ENCODE measurements at places on chromosomes 16 and 17.

DNA sequence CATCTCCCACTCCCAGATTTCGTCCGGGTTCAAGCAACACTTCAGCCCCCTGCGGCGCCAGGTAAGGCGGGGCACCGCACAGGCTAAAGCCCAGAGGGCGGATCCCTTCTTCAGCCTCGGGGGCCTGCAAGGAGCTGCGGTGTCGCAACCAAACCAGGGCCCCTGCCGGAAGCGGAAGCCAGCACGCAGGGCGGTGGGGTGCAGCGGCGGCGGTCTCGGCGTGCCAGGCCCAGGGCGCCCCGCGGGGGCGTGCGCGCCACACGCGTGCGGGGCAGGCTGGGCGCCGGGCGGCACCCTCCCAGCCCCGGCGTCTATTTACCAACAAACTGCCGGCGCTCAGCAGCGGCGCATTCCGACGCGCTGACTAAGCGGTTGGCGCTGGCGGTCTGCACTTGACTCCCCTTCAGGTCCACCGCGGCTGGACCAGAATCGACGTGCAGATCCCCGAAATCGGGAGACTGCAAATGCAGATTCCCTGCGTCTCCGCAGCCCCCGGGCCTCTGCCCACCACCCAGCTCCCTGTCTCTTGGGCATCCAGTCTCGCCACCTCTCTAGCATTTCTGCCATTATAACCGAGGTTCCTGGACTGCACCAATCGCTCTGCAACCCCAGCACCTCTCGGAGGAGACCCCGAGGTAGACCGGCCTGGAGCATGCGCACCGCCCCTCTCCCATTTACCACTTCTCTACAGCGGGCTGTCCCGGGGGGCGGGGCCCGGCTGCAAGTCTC, 421 bp upstream of the DLX4 start:
- DNase-seq, result peak; percentile 88

- no peak for DNase-seq
These were observed 4.6 kb downstream of the SMCR8 start for GRCh38 chr17:18319604-18320256.

GRCh38 chr16:55146966-55147365, 177.0 kb upstream of the IRX6 start:
- DNase-seq, result no peak

- no peak for DNase-seq
These were observed 9.4 kb upstream of the PHOSPHO1 start for GRCh38 chr17:49239963-49240362.

DNA sequence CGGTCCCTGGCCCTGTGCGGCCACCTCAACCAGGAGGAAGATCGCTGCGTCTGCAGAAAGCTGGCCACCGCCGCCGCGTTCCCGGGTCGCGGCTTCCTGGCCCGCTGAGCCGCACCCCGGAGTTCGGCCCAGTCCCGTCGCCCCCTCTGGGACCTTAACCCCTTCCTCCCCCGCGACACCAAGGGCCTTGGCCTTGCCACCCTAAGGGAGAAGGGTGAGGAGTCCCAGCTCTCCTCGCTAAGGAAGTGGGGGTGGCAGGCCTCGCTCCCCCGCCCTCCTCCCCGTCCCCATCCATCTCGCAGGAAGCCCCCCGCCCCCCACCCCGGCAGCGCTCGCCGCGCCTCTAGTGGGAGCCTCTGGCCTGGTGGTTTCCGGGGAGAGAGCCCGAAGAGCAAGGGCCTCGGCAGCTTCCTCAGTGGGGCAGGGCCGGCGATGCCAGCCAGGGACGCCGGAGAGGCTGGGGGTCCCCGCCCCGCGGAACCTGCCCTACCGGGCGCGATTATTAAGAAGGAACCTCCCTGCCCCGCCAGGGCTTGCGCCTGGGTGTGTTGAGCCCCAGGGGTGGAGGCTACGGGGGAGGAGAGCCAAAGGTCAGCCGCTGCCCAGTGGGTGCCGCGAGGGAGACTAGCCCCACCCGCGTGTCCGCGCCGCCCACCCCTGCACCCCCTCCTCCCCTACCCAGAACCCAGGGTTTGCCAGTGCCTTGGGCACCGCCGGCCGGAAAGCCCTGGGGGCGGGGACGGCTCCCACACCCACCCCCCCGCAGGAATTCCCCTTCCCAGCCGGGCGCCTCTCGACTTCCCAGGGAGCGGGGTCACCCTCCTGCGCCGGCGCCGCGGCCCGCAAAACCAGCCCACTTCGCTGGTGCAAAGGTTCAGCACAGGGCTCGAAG, 6.8 kb downstream of the CBX4 start:
- DNase-seq, result no peak

DNA sequence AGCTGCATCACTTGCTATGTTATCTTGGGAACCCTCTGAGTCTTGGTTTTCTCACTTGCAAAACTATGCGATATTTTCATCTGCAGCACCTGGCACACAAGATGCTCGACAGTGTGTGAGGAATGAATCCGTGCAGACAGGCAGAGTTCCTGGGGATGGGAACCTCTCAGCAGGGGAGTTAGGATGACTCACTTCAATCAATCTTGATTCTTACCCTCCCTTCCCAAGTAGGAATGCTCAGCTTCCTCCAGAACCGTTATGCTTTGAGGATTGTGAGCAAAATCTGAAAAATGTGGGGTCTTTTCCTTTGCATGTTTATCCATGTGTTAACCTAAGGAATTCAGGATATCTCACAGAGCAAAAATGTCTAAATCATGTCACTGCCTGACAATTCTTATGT, 68.9 kb upstream of the HNF1B start:
- no peak for DNase-seq

GRCh38 chr17:45867171-45867570, 22.5 kb downstream of the SPPL2C start:
- no peak for DNase-seq

GRCh38 chr17:20133517-20133916, 124.4 kb downstream of the SPECC1 start:
- no peak for DNase-seq

- DNase-seq, result no peak
These were observed 67.4 kb downstream of the CRISPLD2 start for GRCh38 chr16:84887207-84887606.

GRCh38 chr17:67053438-67054000, 9.2 kb downstream of the CACNG1 start:
- DNase-seq, result no peak

DNA sequence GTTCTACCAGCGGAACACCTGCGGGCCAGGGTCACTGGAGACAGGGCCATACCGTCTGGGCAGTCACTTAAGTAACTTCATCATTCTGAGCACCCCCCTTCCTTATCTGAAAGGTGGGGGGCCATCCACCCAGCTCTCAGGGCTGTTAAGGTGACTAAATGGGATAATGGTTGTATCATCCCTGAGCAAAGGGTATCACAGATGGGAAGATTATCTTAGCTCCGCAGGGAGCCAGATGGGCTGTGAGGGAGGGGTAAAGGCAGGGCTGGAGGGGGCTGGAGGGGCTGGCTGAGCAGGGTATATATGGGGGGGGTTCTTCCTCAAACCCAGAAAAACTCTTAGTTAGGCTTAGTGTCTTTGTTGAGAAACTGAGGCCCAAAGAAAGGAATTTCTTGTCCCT, 2.9 kb upstream of the CACNA1G start:
- no peak for DNase-seq

DNA sequence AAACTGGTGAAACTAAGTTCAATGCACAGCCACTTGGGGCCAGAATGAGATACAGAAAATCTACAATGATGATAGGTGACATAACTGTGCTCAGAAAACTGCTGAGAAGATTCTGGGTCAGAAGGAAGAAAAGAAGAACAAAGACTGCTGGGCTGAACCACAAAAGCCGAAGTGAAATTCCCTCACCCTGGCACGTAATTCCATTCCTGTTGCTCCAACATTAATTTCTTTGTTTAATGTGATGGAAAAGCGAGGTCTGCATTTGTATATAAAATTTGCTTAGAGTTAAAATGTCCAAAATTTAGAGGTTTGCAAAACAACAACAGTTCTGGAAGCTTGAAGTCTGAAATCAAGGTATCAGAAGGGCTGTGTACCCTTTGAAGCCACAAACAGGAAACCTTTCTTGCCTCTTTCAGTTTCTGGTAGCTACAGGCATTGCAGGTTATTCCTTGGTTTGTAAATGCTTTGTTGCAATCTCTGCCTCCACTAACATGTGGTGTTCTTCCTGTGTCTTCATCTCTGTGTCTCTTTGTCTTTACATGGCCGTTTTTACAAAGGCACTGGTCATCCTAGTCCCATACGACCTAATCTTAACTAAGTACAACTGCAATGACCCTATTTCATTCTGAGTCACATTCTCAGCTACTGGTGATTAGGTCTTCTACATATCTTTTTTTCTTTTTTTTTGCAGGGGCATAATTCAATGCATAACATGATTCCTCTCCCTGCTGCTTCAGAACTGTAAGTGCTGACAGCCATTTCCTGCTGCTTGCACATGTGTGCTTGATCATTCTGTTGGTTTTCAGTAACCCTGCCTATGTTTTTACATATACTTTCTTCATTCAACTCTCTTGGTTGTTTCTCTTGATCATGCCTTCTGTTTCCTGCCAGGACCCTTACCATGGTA, 603.0 kb upstream of the CDH8 start:
- DNase-seq, result no peak

DNA sequence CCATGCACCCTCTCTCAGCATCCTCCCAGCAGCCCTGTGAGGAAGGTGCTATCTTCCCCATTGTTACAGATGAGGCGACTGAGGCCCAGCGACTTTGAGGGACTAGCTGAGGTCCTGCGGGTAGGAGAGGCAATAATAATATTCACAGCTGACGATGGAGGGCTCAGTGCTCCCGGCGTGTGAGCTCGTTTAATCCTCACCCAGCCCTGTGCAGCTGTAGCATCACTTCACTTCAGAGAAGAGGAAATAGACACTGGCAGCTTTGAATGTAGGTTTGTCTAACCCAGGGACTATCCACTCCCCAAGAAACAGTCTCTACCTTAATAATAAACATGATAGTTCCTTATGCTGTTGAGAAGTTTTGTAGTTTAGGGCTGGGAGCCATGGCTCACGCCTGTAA, 21.6 kb downstream of the LASP1 start:
- DNase-seq, result no peak

DNA sequence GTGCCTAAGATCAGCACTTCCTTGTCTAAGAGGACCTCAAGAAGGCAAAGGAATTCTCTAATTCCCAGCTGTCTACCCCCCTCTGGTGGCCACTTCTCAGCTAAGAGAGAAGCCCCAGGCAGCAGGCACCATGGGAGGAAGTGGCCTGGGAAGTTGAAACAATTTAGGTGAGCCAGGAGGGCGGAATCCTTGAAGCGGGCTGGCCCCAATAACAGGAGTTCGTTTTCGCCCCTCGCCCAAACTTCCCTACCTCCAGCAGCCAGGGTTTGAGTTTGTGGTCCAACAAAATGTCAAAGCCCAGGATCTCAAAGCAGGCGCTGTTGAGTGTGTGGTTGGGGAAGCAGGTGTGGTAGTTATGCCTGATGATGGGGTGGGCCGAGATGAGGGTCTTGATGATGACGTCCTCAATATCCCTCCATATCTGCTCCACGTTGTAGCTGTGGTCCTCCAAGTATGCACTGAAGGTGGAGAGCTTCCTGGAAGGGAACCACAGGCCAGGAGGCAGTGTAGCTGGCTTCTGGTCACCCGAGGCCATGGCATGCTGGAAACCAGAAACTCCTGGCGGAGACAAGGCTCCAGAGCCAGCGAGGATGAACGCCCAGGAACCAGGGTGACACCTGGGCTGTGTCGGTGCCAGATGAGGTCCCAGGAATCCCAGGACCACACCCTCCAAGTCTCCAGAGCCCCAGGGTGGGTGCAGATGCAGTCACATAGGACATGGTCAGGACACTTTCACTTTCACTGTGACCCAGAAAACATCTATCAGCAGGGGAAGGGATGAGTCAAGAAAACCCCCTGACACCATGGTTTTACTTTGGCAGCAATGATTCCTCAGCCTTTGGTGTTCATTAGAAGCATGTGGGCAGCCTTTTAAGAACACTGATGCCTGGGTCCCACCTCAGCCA, 25.6 kb downstream of the TTLL6 start:
- DNase-seq, result peak; percentile 47

- DNase-seq, result no peak
These were observed 1.6 kb downstream of the EIF4A3 start for GRCh38 chr17:80145076-80146075.

DNA sequence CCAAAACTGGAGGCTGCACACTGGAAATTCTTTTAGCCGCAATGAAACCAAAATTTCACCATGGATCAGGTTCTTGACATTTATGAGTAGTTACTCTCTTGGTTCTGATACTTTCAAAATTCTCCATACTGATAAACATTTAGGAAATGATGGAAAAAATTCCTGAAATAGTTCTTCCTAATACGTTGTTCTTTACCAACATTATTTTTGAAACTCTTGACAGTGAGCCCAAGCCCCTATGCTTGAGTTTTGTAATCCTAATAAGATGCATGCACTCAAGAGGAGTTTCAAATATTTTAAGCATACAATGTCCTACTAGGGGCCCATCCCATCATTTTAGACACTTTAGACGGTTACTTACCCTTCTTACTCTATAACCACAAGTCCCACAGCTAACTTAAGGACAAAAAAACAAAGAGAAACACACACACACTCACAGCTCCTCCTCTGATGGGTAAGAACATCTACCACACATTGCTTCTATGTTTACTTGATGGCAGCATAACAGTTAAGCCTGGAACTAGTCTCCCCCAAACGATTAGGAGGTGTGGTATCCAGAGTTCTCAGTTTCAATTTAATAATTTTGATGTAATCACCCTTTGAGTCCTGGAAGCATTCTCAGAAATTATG, 3.7 kb downstream of the VEZF1 start:
- DNase-seq, result no peak

DNA sequence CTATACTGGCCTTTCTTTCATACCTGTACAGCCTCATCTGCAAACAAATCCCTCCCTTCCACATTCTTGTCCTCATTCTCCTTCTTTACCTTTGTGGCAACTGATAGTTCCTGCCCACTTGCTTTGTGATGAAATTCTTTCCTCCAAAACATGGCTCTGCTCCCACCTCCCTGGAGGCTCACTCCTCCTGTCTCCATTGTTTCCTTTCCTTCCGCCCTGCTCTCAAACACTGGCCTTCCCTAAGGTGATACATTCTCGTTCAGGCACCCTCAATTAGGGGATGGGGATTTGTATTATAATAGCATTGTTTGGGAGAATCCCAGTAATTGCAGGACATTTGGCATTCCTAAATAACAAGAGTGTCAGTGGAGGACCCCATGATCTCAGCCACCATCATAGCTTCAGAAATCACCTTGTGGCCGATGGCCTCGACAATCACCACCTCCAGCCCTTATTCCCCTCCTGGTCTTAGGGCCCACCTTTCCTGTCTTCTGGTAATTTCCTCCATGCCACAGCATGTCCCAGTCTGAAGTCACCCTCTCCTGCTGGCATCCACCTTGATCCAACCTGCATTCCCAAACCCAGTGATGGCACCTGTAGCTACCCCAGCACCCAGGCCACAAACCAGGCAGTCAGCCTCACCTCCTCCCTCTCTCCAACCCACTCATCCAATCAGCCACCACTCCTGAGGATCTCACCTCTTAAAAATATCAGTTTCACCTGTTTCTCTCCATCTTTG, 7.9 kb downstream of the UNC119 start:
- no peak for DNase-seq

Measured in stimulated activated CD4-positive, alpha-beta T cell treated with anti-CD3 and anti-CD28 coated beads, Interleukin-15, amount 100 ng/mL, for 24 hours (primary cell).